IMR-90 (cell line): ENCODE measurements at places on chromosomes 13 and 19. TPM values are rescaled to one million over a fixed set of nuclear protein-coding genes. Genes with fewer than 3 reads are reported as not detected.
A peak's percentile ranks its signal among the peaks of the same experiment; 100 is the strongest.

DNA sequence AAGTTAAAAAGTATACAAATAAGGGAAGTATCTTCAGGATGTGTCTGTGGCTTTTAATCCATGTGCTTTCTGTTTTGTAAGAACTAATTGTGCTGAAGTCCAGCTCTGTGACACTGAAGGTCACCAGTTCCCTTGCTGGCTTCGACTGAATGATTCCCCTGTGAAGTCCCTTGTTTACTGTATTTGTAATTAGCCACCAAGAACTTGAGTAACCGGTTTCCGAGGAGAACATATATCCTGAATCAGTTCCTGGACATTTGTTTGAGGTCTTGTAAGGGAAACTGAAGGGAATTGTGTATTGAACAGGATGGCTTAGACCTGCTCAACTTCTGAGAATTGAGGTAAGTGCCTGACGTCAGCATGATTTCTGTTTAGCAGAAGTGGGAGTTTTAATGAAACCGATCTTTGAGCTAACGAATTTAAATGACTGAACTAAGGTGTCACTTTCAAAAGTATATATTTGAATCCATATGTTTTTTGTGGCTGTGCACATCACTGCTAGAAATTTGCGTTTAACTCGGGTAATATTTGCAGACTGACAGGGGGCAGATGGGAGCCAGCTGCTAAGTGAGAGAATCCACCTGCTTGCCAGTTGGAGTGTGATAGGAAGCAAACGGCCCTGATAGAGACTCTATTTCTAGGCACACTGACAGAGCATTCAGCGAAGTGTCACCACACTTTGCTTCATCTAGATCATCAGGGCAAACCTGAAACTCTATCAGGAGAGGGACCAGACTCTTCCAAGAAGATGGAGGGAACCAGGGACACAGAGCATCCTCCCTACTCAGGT is 530.0 kb downstream of the RFC3 start:
- DNase-seq, result no peak

DNA sequence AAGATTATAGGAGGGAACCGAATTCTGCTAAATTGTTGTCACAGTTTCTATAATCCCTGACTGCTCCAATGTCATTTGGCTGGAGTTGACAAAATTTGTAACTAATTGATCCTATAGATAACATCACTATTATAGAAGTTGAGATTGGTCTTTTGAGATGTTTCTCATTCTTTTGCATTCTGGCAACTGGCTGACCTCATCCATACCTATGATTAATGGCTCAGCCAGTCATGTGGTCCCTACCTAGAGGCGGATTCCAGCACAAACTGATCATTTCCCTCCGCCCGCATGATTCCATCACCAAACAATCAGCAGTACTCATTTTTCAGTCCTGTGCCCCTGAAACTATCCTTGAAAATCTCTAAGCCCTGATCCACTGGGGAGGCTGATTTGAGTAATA is 4.2 kb downstream of the PSG2 start:
- DNase-seq, result peak; percentile 81

DNA sequence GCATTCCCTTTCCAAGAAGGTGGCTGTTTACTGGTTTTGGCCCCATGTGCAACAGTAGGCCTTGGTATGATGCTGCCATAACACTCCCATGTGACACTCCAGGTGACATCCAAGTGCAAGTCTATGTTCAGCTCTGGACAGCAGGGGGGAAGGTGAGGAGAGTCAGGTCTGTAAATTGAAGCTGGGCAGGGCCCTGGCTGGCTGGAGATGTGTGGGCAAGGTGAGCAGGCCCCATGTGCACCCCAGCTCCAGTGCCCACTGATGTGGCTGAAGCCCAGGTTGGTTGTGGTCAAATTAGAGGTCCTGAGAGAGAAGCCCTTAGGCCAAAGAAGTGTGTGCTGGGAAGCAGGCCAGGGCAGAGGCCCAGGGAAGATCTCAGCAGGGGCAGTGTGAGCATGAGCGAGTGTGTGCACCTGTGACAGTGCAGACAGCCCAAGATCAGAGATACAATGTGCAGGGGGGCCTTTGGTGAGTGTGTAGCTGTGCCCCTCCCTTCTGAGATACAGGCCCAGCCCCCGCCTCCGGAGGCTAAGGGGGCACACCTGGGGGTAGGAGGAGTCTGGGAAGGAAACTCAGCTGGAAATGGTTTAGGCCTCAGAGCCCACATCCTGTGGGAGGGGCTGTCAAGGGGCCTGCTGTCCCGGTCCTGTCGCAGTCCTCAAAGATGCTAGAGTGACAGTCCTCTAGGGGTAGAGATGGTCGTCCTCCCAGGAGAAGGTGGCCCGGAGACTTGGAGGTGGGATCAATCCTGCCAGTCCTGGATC is 18.6 kb downstream of the DEDD2 start:
- DNase-seq, result no peak

The ZNF699 gene
- total RNA-seq, result 7.2 and 7.3 TPM in 2 replicates

The WDR88 gene
- not detected in 2 replicates for total RNA-seq

The PSG6 gene
- 0.18 TPM in 1 of 2 replicates, not detected in the other for total RNA-seq

The LRRC4B gene
- total RNA-seq, result not detected in 2 replicates

DNA sequence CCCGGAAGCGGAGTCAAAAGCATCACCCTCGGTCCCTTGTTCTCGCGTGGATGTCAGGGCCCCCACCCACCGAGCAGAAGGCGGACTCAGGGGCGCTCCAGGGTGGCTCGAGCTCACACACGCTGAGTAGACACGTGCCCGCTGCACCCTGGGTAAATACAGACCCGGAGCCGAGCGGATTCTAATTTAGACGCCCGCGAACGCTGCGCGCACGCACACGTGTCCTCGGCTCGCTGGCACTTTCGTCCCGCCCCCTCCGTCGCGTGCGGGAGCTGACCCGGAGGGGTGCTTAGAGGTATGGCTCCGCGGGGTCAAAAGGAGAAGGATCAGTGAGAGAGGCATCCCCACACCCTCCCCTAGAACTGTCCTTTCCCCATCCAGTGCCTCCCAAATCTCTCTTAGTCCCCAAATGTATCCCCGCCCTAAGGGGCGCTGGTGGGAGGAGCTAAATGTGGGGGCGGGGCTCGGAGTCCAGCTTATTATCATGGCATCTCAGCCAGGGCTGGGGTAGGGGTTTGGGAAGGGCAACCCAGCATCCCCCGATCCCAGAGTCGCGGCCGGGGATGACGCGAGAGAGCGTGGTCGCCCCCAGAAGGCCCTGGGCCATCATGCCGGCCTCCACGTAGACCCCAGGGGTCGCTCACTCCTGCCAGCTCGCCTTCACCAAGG is 451 bp upstream of the ICAM5 start:
- peak; percentile 54 for DNase-seq

DNA sequence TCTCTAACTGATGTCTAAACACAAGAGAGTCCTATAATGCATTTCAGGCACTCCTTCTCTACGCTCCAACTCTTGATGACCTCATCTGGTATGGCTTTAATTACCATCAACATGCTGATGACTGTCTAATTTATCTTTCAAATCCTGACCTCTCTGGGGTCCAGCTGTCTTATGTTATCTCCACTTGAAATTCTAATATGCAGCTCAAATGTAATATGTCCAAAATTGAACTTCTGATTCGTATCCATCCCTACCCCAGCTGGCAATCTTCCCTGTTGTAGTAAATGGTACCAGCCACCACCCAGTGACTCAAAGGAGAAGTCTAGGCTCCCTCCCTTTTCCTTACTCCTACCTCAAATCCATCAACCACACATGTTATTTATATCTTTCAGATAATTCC is 288.0 kb upstream of the SLC10A2 start:
- no peak for DNase-seq

- no peak for DNase-seq
These were observed 81.0 kb upstream of the MAB21L1 start for GRCh38 chr13:35557475-35557874.

DNA sequence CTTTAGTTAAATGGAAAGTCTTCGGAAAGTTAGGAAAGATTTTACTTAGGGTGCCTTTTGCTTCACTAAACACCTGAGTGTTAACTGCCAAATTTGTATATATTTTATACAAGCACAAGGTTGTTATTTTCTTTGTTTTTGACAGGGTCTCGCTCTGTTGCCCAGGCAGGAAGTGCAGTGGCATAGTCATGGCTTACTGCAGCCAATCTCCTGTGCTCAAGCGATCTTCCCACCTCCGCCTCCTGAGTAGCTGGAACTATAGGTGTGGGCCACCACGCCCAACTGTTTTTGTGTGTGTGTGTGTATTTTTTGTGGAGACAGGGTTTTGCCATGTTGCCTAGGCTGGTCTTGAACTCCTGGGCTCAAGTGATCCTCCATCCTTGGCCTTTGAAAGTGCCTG is 16.2 kb downstream of the KCTD4 start:
- no peak for DNase-seq

GRCh38 chr13:26541678-26542568 is 15.6 kb upstream of the WASF3 start:
- DNase-seq, result no peak

- DNase-seq, result peak; percentile 70
These were observed 25.2 kb upstream of the HIF3A start for GRCh38 chr19:46271481-46272197.

- DNase-seq, result no peak
These were observed 2.1 kb downstream of the C19orf12 start for GRCh38 chr19:29712744-29713516.

GRCh38 chr13:45332831-45333219 is 8.2 kb downstream of the TPT1 start:
- DNase-seq, result no peak
